Activated naive CD4-positive, alpha-beta T cell treated with anti-CD3 and anti-CD28 coated beads, Interleukin-2, amount 10 ng/mL, durations not matched to agents 7 days and 5 days (primary cell): ENCODE measurements at places on chromosomes 13 and 19.
A peak's percentile ranks its signal among the peaks of the same experiment; 100 is the strongest.

GRCh38 chr13:72523593-72523992 is 203.8 kb downstream of the MZT1 start:
- DNase-seq, result no peak

DNA sequence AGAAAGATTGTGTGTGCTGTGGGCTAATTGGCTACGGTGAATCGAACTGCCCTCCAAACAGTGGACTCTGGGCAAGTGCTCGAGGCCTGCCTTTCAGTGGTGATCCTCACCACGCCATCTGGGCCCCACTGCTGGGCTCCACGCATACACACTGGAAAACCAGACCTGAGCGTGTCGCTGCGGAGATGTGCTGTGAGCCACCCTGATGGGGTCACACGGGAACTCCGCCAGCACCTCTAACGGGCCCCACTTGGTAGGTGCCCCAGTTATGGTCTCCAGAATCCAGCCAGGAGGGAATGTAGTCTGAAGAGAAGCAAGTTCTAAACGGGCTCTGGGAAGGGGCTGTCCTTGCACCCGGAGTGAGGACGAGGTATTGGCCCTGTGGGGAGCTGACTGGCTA is 39.3 kb downstream of the C13orf46 start:
- peak; percentile 11 for DNase-seq

- DNase-seq, result no peak
These were observed 1.2 kb downstream of the SLC27A1 start for GRCh38 chr19:17471410-17472125.

DNA sequence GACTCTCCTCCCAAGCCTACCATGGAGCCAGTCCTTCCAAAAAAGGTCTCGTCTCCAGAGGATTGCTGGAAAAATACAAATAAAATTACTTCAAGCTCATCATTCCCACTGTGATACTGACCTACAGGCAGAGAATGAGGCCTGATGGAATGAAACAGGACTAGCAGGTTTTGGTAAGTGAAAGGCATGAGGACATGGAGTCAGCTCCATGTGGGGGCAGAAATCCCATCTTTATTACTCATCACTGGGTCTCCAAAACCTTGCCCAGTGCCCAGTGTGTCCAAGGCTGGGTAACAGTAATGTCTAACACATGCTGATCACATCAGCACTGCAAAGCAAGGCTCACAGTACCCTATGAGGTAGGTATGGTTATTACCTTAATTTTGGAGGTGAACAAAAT is 235.4 kb downstream of the DNAJC15 start:
- no peak for DNase-seq
